ENCODE measurements at places on chromosomes 6 and 20.

DNA sequence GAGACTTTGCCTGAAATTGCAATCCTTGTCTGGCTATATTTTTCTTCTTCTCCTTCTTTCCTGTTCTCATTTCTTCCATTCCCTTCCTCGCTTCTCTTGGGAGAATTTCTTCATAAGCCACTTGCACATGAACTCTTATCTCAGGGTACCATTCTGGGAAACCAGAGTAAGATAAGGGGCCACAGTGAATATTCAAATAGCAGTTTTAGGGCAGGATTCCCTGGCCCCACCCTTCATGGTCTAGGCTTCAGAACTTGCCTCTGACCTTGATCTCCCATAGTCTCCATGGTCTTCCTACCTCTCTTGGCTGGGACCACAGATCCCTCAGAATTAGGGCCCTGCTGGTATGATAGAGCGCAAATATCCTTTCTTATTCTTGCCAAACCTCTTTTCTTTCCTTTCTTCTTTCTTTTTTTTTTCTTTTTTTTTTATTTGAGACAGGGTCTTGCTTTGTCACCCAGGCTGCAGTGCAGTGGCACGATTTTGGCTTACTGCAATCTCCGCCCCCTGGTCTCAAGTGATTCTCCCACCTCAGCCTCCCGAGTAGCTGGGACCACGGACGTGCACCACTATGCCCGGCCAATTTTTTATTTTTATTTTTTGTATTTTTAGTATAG is 123.0 kb upstream of the CITED2 start:
- DNase-seq = no peak

DNA sequence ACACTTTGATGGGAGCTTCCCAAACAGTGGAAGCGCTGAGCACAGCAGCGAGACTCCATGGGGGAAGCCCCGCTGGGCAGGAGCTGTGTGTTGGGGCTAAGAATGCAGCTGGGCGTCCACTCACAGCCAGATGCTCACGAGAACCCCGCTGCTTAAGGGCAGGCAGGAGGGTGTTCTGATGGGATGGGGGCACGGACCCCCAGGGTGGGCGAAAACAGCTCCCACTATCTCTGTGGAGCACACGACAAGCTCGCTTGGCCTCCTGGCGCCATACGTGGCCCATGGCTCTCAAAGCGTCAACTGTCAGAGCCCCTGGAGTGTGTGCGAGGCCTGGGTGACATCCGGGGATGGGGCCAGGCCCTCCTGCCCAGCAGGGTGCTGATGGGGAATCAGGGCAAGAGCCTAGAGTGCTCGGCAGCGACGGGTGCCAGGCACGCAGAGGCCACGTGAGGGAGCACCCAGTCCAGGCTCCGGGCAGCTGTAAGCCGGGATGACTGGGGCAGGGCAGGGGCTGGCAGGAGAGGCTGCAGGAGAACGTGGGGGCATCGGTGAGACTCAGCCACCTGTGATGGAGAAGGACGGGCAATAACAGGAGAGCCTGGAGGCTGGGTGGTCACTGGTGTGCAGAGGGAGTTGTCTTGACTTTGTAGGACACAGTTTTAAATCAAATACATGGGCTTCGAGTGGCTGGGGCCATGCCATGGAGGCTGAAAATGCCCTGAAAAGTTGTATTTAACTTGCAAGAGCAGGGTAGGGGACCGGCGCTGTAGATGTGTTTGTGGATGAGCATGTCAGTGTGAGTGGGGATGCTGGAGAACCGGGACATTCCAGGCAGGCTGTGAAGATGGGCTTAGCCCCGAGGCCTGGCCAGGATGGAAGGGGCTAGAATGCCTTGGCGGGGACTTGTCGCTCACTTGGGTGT is 27.3 kb downstream of the PYGB start:
- DNase-seq = no peak

DNA sequence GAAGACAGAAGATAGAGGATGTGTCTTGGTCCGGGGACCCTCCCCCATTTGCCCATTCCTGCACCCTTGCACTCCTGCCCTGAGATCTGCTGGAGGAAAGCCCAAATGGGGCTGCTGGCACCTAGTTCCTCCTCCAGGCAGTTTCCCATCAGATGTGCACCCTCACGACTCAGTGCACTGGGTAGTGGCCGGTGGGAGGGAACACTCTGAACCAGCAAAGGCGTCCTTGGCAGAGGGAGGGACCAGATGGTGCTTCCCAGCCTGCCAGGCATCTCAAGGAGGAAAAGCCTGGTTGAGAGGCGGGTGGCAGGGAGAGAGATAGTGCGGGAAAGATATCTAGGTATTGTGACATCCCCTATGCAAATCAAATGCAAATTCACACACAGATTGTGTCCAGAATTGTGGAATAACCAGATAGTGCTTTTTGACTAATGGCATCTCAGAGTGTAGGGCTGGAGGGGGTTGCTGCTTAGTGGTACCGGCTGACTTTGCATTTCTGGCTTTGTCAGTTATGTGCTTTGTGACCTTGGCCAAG is 19.5 kb downstream of the TMEM151B start:
- DNase-seq = no peak

- DNase-seq = no peak
Observed at GRCh38 chr20:53253668-53254067, 281.5 kb downstream of the TSHZ2 start.

DNA sequence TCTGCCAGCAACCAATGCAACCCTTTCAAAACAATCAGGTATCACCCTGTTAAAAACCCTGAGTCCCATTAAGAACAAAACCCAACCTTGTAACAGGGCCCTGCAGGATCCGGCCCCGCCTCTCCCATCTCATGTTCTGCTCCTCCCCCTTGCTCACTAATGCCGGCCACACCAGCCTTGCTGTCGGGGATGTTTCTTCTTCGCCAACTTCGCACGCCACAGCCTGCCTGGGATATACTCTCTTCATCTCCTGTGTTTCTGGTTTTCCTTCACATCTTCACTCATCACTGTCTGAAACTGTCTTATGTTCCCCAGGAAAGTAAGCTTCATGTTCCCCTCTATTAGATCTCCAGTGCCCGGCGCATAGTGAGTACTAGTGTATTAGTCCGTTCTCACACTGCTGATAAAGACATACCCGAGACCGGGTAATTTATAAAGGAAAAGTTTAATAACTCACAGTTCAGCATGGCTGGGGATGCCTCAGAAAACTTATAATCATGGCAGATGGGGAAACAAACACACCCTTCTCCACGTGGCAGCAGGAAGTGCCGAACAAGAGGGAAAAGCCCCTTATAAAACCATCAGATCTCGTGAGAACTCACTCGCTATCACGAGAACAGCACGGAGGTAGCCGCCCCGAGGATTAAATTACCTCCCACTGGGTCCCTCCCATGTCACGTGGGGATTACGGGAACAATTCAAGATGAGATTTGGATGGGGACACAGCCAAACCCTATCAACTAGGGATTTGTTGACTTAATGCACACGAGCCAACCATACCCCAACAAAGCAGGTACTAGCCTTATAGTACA is 5.1 kb downstream of the TP53RK start:
- DNase-seq = peak; percentile 88

- peak; percentile 82 for DNase-seq
Observed at GRCh38 chr20:51639206-51639832, 96.8 kb upstream of the NFATC2 start.

- DNase-seq = no peak
Observed at GRCh38 chr6:36986704-36987047, 680 bp upstream of the MTCH1 start.

- DNase-seq = peak; percentile 29
Observed at GRCh38 chr6:53347250-53347920, 1.4 kb downstream of the ELOVL5 start.

DNA sequence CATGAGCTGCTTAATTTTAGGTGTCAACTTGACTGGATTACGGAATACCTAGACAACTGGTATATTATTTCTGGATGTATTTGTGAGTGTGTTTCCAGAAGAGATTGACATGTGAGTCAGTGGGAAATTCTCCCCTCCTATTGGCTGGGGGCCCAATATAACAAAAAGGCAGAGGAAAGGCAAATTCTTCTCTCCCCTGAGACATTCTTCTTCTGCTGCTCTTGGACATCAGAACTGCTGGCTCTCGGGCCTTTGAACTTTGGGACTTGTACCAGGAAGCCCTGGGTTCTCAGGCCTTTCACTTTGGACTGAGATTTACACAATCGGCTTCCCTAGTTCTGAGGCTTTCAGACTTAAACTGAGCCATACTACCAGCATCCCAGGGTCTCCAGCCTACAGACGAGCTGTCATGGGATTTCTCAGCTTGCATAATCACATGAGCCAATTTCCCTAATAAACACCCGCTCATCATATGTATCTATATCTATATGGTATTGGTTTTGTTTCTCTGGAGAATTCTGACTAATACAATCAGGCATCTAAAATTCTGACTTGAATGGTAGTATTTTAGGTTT is 7.6 kb upstream of the BTN3A3 start:
- DNase-seq = peak; percentile 62

DNA sequence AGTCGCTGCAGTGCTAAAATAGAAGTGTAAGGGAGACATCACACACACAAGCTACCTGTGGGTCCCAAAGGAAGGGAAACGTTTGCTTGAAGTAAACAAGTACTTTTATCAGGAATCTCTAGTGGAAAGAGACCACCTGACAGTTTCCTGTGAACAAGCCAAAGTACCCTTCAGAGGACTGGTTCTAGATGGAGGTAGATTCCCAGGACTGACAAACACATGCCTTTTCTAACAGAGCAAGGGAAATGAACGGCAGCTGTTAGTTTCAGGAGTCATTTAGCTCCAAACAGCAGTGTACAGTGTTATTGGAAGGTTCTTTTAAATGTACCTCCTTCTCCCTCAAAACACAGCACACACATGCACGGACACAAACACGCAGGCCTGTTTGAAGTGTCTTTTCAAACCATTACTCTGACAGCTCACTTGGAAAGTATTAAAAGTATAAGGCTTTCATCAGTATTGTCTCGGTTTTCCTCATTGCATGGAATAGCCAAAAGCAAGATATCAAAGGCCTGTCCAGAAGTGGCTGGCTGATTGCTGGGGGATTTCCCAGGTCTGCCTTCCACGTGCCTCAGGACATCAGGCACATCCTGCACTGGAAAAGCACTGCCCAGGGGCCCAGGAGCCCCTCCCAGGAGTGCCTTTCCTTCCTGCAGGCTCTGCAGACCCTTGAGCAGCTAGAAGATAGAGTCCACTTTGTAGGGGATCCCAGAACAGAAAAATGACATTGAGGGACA is 393.2 kb upstream of the SOX4 start:
- no peak for DNase-seq
